ENCODE measurements at places on chromosomes 2 and 18. TPM values are rescaled to one million over a fixed set of nuclear protein-coding genes. Genes with fewer than 3 reads are reported as not detected.

FBLN7 gene
- total RNA-seq = 0.58 TPM

NR4A2 gene
- 3.0 TPM for total RNA-seq

ABCB11 gene
- not detected for total RNA-seq

SPEG gene
- total RNA-seq = 10.4 TPM

CTAGE1 gene
- total RNA-seq = not detected

LCT gene
- total RNA-seq = 0.05 TPM

ERMN gene
- total RNA-seq = not detected

FAM237A gene
- total RNA-seq = not detected

All from A549 treated with Mapracorat at 1 μM for 4 hours (cell line).